Neuronal stem cell (in vitro differentiated cells): ENCODE measurements at places on chromosomes 7 and 10.
A peak's percentile ranks its signal among the peaks of the same experiment; 100 is the strongest.

DNA sequence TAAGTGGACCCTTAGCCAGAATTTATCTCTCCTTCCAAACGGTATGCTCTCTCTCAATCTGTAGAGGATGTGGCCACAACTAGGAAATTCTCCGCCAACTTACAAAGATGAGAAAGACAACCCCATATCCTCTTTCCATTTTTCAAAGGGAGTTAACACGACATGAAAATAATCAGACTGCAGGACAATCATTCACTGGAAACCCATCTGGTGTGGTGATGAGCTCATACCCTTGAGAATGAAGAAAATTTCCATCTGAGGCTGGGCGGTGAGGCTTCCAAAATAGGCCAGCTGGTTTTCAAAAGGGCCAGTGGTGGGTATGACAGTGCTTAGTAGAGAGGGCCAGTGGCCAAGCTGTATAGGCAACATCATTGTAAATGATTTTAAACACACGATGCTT, 369.6 kb downstream of the FRMD4A start:
- no peak for DNase-seq

DNA sequence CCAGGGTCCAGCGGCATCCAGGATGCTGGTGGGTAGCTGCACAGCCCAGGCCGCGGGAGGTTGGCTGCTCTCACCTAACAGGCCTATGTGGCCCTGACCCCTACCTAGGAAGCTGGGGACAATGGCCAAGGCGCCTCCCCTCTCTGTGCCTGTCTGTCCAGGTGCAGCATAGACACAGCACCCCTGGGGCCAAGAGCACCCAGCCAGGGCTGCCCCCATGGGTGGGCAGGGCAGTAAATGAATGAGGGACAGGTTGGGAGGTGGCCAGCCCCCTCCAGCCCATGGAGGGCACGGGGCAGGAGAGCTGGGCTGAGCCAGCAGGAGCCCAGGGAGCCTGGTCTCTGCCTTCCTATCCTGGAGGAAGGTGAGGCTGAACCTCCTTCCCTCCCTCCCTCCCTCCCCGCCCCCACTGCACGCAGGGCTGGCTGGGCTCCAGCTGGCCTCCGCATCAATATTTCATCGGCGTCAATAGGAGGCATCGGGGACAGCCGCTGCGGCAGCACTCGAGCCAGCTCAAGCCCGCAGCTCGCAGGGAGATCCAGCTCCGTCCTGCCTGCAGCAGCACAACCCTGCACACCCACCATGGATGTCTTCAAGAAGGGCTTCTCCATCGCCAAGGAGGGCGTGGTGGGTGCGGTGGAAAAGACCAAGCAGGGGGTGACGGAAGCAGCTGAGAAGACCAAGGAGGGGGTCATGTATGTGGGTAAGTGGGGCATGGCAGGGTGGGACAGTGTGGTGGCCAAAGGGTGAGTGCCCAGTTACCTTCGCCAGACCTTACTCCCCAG, at the start of gene SNCG:
Gene SNCG, plus strand, starts transcription at position 484 of the 785 bp plus-strand sequence. Its CDS starts 99 bp downstream, at position 583.
- no peak for DNase-seq

- no peak for DNase-seq
Observed at GRCh38 chr7:17552952-17553351, 254.5 kb downstream of the AHR start.

GRCh38 chr7:1669954-1670893, at the start of gene ELFN1:
Gene ELFN1 (plus strand): TSS chr7:1670277. CDS start chr7:1744597, 74,320 bp downstream.
- peak; percentile 87 for DNase-seq

GRCh38 chr10:79195091-79195923, 126.5 kb downstream of the ZMIZ1 start:
- peak; percentile 86 for DNase-seq
